ENCODE measurements at places on chromosomes 5 and 9.

DNA sequence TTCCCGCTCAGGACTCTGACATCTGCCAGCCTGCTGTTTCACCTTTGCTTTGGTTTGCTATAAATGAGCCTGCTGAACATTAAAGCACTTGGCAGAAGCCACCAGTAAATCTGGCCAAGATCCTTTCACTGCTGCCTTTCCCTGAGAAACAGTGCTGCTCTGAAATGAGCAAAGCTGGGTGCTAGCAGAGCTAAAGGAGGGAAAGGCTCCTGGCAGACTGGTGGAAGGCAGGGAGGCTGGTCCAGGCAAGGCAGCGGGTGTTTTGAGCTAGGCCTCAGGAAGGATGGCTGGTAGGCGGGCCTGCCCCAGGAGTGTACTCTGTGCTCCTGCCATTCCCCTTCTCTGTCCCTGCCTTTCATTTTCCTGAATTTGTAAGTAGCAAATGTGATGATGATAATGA lies 52.5 kb upstream of the PTGS1 start:
- DNase-seq, result no peak

- DNase-seq, result no peak
Measured at GRCh38 chr5:79590396-79590999, 21.7 kb upstream of the TENT2 start.

GRCh38 chr9:127113191-127113972 lies 9.1 kb downstream of the ANGPTL2 start:
- no peak for DNase-seq

DNA sequence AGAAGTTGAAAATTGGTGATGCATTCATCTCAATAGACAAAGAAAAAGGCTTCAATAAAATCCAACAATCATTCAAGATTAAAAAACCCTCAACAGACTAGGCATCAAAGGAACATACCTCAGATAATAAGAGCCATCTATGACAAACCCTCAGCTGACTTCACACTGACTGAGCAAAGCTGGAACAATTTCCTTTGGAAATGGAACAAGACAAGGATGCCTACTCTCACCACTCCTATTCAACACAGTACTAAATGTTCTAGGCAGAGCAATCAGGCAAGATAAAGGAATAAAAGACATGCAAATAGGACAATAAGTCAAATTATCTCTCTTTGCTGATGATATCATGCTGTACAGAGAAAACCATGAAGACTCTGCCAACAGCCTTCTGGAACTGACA lies 1188.1 kb downstream of the DTWD2 start:
- no peak for DNase-seq

DNA sequence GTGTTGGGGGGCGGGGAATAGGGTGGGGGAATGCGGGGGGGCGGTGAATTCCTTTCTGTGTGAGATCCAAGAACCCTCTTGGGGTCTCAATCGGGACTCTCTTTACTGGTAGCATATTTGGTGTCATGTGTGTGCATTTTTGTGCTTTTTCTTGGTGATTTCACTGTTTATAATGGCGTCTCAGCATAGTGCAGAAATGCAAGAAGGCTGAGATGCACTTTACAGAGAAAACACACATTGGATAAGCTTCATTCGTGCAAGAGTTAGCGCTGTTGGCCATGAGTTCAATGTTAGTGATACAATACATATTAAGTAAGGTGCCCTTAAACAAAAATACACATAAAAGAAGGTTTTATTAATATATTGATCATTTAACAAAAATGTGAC lies 771 bp upstream of the ENTPD8 start:
- no peak for DNase-seq

- DNase-seq, result no peak
Measured at GRCh38 chr9:87256973-87257372, 240.7 kb upstream of the DAPK1 start.

DNA sequence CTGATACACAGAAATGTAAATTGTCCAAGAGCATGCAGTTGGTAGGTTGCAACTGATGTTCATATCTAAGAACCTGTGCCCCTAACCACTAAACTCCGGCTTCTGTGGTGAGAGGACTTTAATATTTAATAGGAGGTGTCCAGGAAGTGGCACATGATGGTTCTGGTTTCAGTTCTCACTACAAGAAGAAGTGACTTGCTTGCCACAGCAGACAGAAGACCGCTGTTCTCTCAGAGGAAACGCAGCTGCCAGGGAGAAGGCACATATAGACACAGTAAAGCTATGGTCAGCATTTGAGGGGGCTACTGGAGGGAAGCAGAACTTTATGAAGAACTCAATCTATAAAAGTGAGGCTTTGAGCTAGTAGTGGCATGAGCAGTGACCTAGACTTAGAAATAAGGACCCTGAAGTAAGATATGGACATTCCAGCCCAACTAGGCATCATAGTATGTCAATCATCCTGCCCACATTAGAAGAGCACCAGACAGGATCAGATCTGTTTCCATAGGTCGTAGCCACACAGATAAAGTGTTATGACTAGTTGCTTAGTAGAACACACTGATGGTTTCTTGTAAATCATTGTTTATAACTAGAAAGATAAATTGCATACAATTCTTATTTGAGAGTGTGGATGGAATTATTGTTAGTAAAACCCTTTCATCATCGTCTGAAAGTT lies 36.4 kb upstream of the DAB2 start:
- no peak for DNase-seq

GRCh38 chr5:159332800-159333544 lies 2.7 kb upstream of the IL12B start:
- DNase-seq, result no peak

DNA sequence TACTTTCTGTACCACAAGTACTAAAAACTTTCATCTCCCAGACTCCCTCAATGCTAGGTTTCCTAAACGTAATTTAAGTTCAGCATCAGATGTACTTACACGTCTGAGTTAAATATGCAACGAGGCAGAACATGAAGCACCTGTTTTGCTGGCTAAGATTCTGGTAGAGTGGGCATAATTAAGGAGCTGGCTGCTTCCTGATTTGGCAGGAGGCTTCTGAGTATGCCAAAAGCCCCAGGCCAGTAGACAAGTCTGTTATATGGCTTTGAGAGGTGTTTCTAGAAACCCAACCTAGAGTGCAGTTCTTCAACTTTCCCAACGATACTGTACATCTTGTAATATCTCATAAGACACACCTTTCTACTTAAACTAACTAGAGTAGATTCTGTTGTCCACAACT lies 13.6 kb downstream of the TICAM2 start:
- no peak for DNase-seq

- no peak for DNase-seq
Measured at GRCh38 chr5:65356274-65356673, 125.4 kb downstream of the ADAMTS6 start.

GRCh38 chr5:124194282-124194681 lies 552.2 kb downstream of the ZNF608 start:
- no peak for DNase-seq

- no peak for DNase-seq
Measured at GRCh38 chr5:42547141-42547540, 123.9 kb downstream of the GHR start.

- no peak for DNase-seq
Measured at GRCh38 chr9:127575875-127576778, 36.0 kb upstream of the STXBP1 start.

Data from GM12892 (cell line).